Activated CD4-positive, alpha-beta T cell treated with anti-CD3 and anti-CD28 coated beads for 4 hours (primary cell): ENCODE measurements at places on chromosomes 11 and 22.

DNA sequence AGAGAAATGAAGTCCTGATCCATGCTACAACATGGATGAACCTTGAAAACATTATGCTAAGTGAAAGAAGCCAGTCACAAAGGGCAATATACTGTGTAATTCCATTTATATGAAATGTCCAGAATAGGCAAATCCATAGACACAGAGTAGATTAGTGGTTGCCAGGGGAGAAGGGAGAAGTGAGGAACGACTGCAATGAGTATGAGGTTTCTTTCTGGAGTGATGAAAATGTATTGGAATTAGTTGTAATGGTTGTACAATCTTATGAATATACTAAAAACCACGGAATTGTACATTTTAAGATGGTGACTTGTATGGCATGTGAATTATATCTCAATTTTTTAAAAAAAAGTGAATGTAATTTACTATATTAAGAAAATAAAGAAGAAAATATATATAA, 83.1 kb upstream of the GDPD4 start:
- DNase-seq, result no peak

DNA sequence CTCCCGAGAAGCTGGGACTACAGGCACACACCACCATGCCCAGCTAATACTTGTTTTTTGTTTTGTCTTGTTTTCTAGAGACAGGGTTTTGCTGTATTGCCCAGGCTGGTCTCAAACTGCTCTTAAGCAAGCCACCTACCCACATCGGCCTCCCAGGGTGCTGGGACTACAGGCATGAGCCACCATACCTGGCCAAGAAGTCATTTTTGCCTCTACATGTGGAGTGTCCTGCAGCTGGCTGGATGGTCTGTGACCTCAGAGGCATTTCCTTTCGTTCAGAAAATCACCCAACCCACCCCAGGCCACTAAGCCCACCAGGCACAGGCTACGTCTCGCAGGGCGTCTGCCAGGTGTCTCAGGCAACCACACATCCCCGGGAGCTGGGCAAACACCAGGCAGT, 12.8 kb downstream of the SHANK2 start:
- DNase-seq, result no peak

DNA sequence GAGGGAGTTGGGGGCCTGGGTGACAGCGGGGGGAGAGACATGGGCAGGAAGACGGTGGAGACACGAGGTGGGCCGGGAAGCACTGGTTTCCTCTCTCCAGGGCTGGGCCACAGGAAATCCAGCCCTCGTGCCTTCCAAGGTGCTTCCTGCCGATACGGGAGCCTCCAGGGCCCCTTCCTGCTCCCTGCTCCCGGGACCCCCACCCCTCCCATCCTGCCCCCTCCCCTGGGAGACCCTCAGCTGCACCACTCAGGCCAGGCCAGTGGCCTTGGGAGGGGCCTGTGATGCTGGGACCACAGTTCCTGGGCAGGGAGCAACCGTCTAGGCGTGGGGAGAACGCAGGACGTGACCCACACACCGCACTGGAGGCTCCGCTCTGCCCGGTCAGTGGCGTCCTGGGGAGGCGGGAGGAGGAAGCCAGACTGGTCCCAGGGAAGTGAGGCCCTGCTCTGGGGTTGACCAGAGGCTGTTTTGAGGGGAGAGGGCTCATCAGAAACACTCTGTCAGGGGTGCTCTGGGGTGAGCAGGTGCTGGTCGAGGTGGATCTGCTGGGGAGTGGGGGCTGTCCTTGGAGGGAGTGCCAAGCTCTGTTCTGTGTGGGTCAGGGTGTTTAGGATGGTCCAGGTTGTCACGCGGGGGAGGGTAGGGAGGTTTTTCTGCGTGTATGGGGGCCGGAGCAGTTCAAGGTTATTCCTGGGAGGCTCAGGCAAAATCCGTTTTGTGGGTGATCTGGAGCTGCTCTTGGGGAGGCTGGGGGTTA, at the start of gene SHANK3:
Gene SHANK3 (plus strand): TSS at position 353 of the 760 bp plus-strand sequence.
- no peak for DNase-seq

- DNase-seq, result no peak
These were observed 15.2 kb upstream of the GCAT start for GRCh38 chr22:37792494-37792893.

- no peak for DNase-seq
These were observed 93.2 kb downstream of the LDLRAD3 start for GRCh38 chr11:36037031-36037430.
